ENCODE measurements at places on chromosomes 11 and 22.

DNA sequence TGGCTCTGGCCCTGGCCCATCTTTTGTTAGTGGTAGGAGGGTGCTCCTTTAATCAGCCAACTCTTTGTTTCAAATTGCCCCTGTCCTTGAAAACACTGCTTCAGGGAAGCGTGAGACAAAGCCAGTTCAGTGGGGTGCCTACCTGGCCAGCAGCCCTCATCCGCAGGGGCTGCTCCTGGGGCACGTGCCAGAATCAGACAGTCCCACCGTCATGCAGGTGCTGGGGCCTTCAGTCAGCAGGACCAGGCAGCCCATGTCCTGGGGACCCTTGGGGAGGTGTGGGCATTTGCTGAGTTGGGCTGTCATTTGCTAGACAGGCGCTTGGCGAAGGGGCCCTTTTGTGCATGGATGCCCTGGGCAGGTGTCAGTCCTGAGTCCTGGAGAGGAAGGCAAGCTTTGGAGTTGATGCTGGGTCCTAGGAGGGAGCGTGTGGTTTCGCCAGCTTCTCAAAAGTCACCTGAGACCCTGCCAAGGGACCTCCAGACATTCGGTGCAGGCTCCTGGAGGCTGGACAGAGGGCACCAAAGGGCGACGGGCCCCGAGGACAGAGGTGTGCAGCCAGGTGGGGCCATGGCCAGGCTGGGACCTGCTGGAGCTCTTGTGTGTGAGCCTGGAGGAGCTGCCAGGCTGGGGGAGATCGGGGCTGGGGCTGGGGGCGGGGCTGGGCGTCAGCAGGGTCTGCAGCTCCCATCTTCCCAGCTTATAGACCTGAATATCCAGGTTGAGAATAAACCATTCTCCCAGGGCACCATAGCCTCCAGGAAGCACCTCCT, 15.0 kb upstream of the RTN4R start:
- DNase-seq = no peak

DNA sequence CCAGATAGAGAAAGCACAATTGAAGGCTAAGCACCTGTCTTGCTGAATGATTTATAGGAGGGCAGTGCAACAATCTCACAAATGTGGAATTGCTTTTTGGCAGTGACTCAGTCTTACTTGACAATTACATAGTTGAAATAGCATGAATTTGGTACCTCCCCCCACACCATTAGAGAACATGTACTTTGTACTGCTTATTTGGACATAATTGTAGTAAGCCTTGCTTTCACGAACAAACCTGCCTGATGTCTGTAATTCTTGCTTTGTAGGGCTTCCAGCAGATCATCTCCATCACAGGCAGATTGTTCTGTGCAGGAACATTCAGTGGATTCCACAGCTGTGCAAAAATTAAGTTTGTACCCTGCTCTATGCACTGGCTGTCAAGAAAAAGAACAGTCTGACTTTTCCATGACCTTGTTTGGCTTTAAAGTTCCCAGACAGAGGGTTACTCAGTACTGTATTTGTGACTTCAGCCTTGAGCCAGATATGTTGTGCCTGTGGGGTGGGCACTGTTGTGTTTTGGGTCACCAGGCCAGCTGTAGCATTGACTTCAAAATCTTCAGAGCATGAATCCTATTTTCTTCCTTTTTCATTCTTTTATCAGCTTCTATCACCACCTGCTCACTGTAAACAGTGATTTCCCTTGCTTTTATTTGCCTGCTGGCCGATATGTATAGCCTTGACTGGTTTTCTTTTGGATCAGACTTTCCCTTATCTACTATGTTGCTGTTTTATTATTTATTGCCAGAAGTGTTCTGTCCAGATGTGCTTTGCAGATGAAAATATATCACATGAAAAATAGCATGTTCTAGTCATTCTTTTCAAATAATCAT, 941.0 kb upstream of the CHORDC1 start:
- no peak for DNase-seq

GRCh38 chr22:40392618-40393017, 22.2 kb downstream of the SGSM3 start:
- no peak for DNase-seq

DNA sequence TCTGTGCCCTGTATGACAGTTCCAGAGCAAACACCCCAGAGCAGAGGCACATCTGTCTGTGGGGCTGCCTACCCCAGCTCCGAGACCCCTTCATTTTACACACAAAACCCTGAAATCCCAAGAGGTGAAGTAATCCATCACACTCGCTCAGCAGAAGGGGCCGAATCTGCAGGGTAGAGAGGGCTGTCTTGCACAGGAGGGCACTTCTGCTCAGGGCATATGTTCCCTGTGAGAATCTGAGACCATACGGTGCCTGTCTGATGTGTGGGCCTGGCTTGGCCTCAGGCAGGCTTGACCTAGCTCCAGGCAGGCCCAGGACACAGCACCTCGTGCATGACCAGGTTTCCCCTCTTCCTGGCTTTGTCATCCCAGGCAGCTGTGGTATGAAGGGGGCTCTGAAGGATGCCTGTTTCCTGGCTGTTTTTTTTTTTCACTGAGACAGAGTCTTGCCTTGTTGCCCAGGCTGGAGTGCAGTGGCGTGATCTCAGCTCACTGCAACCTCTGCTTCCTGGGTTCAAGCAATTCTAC, 37.2 kb downstream of the GRIK4 start:
- no peak for DNase-seq

DNA sequence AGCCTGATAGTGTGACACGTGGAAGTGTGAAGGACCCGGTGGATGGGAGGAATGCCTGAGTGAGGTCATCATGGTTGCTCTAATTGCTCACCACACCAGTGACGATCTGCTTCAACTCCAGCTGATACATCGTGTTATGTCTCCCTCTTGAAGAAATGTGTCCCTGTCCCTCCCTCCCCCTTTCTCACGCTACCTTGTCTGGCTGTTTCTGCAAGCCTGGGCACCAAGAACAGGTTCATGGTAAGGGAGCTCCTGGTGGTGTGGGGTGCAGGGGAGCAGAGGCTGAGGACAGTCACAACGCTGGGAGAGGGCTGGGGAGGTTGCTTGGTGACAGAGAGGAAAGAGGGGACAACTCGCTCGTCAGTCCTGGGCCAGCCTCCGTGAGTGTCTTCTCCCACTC, 413.4 kb downstream of the SOX6 start:
- DNase-seq = no peak

DNA sequence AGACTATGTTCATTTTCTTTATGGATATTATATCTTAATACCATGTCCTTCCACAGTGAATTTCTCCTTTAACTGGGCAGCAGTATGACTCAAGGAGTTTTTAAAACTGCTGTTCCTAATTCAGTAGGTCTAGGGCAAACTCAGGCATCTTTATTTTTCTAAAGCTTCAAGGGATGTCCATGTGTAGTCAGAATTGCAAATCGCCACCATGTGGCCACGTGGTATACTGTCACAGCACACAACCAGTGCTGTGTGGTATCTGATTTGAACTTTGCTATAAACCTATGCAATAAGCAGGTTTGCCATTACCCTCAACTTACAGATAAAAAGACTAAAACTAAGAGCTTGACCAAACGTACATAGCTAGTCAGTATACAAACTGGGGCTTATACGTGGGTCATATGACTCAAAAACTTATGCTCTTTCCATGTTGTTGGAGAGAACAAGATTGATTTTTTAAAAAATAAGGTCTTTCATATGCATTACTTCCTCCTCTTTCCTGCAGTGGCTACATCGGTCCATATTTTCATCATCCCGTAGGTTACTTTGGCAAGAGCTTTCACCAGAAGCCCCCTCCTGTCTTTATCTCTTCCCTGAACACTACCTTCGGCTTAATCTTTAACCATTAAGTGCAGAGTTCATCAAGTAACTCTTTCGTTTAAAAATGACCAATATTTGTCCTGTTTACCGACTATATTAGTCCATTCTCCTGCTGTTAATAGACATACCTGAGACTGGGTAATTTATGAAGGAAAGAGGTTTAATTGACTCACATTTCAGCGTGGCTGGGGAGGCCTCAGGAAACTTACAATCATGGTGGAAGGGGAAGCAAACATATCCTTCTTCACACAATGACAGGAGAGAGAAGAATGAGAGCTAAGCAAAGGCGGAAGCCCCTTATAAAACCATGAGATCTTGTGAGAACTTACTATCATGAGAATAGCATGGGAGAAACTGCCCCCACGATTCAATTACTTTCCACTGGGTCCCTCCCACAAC, 8.0 kb upstream of the HTATIP2 start:
- no peak for DNase-seq

- no peak for DNase-seq
Observed at GRCh38 chr11:45374653-45375059, 88.5 kb upstream of the SYT13 start.

GRCh38 chr11:103668859-103669258, 367.6 kb upstream of the DDI1 start:
- DNase-seq = no peak

DNA sequence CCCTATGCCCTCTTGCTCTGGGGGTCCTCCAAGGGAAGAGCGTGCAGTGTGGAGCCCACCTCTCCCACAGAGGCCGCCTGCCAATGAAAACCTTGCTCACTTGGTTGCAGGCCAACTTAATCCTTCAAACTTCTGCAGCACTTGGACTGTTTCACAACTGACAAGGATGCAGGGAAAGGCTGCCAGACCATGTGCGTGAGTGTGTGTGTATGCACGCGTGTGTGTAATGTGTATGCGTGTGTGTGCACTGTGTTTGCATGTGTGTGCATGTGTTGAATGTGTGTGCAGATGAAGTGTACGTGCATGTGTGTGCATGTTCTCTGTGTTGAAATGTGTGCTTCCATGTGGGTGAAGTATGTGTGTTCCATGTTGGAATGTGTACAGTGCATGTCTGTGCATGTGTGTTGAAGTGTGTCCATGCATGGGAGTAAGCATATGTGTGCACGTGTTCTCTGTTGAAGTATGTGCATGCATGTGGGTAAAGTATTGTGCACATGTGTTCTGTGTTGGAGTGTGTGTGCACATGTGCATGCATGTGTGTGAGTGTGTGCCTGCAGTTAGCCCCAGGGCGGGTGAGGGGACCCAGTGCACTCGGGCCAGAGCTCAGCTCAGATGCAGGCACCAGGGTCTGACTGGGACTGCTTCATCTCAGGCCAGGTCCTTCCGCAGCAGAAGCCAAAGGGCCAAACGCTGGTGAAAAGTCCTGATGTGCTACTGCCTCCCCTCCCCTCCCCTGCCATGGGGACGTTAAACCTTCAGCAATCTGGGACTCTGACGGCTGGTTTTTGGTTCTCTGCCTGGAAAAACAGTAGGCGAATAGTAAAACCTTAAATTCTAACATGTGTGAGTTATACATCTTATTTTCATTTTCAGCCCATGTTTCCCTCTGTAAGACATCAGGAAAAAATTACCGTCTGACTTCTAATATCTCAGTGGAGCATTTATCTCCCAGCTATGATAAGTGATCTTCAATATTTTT, 72.0 kb downstream of the FLI1 start:
- no peak for DNase-seq

- no peak for DNase-seq
Observed at GRCh38 chr11:131474947-131475346, 104.5 kb downstream of the NTM start.

- no peak for DNase-seq
Observed at GRCh38 chr11:111148953-111149352, 96.6 kb upstream of the POU2AF2 start.

- no peak for DNase-seq
Observed at GRCh38 chr22:30245985-30246813, at the start of gene LIF. TSS of gene LIF (minus strand) at chr22:30246759. CDS start at chr22:30246695, 64 bp downstream.

DNA sequence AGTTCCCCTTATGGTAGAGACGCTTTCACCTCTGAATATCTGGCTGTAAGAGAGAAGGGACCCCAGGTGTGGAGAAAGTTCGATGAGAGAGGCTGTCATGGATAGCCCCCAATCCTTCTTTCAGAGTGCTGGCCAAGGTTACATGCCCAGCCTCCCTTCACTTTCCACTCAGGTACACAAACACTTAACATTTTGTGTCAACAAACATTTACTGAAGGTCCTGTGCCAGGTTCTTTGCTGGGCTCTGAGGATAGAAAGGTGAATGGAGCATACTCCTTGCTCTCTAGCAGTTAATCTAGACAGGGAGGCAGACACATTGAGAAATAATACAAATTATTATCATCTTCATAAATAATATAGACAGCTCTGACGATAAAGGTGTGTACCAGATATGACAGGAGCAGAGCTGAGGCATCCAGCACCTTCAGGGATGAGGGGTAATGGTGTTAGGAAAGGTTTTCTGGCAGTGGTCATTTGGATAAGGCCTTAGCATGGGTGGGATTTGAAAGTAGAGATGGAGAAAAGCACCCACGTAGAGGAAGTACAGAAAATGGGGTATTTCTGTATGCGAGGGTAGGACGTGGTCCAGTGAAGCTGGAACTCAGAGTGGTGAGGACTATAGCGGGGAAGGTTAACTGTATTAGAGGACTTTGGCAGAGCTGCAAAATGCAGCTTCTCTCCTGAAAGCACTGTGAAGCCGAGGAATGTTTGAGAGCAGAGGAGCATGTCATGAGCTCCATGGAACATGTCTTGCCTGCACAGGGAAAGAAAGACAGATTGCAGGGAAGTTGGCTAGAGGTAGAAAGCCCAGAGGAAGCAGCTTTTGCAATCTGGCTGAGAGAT, 19.6 kb downstream of the PPFIBP2 start:
- no peak for DNase-seq

GRCh38 chr11:88414385-88414861, 76.9 kb upstream of the CTSC start:
- no peak for DNase-seq

GRCh38 chr11:10019906-10020682, 273.9 kb downstream of the SBF2 start:
- DNase-seq = no peak

DNA sequence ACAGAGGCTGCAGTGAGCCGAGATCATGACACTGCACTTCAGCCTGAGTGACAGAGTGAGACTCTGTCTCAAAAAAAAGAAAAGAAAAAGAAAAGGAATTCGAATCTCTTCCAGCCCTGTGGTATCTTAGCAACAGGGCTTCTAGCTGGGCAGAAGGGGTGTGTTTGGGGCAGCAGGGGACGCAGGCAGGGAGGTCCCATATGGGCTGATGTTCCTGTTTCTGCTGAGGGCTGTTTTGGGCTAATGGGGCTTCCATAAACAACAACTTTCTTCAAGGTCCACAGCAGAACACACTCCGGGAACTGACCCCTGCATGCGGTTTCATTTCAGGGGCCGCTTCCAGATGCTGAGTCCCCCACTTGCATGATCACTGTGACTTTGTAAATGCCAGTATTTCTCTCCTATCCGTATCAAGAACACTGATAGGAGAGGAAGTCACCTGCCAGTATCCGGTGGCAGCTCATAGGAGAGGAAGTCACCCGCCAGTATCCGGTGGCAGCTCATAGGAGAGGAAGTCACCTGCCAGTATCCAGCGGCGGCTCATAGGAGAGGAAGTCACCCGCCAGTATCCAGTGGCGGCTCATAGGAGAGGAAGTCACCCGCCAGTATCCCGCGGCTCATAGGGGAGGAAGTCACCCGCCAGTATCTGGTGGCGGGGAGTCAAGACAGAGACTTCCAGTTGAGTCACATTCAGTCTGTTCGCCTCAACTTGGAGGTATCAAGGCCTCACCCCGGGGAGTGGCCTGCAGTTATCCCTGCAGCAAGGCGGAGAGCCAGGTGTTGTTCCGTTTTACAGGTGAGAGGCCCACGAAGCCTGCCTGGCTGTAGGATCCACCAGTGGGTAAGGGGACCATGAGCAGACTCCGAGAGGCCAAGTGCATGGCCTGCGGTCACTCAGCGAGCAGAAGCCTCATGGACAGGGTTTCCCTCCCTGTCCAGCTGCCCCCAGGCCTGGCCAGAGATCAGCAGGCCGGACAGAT, 8.3 kb upstream of the FGF19 start:
- DNase-seq = no peak

GRCh38 chr11:3796801-3797328, 489 bp downstream of the NUP98 start:
- DNase-seq = no peak

GRCh38 chr11:49995565-49995964, 13.2 kb upstream of the OR4C12 start:
- DNase-seq = no peak

- no peak for DNase-seq
Observed at GRCh38 chr22:50686794-50687193, 14.2 kb downstream of the SHANK3 start.

Measured in cortex of kidney (tissue), 1 donor.